Activated T-helper 1 cell treated with anti-CD3 and anti-CD28 coated beads, Interleukin-12 subunit alpha, Interleukin-12 subunit beta, Interleukin-2, Interleukin-4 antibody, amounts not matched to agents 30 ng/mL and 10 ng/mL and 1 ng/mL, durations not matched to agents 14 hours and 24 hours and 36 hours (primary cell): ENCODE measurements at places on chromosomes 3 and 15. TPM values are rescaled to one million over a fixed set of nuclear protein-coding genes. Genes with fewer than 3 reads are reported as not detected.

GRCh38 chr3:63015614-63016309 lies 140.5 kb upstream of the CADPS start:
- no peak for DNase-seq

GRCh38 chr3:34008191-34008590 lies 209.8 kb downstream of the PDCD6IP start:
- DNase-seq = no peak

GRCh38 chr3:128867200-128868125 lies 12.0 kb upstream of the ACAD9 start:
- no peak for DNase-seq

GRCh38 chr3:187665764-187666402 lies 4.3 kb downstream of the SST start:
- no peak for DNase-seq

SSR3 gene
- total RNA-seq = 149 and 162 TPM in 2 replicates

DNA sequence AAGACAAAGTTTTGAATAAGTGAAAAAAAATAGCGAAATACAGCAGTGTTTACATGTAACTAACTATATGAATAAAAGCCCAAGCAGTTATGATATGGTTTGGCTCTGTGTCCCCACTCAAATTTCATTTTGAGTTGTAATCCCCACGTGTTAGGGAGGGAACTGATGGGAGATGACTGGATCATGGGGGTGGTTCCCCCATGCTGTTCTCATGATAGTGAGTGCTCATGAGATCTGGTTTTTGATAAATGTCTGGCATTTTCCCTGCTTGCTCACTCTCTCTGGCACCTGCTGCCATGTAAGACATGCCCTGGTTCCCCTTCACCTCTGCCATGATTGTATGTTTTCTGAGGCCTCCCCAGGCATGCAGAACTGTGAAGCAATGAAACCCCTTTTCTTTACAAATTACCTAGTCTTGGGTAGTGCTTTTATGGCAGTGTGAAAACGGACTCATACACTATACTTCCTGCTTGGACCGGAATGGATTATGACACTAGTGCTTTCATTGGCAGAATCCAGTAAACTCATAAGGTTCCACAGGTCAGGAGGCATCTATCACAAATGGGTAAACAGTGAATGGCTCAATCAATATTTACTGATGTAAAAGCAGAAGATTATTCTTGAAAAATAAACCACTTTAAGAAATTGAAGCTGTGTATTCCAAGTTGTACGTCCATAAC lies 192.1 kb downstream of the CBLB start:
- DNase-seq = no peak

DNA sequence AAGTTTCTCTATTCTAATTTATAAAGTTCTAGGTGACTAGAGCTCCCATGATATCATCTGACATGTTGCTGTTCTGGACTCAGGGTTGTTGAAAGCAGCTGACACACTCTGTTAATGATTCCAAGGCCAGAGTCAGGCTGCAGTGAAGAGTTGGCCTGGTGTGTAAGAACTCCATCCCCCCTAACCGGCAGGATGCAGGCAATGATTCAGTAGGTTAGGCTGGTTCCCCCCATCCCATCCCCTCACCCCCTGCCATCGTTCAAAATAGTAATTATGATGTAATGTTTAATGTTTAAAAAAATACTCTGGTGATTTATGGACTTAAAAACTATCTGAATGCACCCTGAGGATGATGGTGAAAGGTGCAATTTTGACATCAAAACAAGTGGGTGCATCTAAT lies 4.6 kb upstream of the TRIM71 start:
- no peak for DNase-seq

DNA sequence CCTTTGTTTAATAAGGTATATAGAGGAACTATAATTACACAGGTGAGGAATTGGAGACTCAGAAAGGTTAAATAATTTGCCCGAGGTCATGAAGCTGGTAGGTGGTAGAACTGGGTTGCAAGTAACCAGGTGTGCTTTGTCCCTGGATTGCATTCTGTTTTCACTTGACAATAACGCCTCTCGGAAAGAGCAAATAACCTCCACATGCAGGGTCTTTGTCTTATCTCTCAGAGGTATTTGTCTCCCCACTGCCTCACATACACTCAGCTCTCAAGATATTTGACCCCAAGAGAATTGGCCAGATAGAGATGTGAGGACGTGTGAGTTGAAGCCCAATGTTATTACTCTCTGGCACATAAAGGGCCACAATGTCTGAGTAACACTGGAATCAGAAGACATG lies 320.9 kb upstream of the ONECUT1 start:
- no peak for DNase-seq

KBTBD13 gene
- not detected in 2 replicates for total RNA-seq

TMCO5A gene
- total RNA-seq = not detected in 2 replicates

GRCh38 chr3:72275331-72275751 lies 490.4 kb upstream of the PROK2 start:
- no peak for DNase-seq

DNA sequence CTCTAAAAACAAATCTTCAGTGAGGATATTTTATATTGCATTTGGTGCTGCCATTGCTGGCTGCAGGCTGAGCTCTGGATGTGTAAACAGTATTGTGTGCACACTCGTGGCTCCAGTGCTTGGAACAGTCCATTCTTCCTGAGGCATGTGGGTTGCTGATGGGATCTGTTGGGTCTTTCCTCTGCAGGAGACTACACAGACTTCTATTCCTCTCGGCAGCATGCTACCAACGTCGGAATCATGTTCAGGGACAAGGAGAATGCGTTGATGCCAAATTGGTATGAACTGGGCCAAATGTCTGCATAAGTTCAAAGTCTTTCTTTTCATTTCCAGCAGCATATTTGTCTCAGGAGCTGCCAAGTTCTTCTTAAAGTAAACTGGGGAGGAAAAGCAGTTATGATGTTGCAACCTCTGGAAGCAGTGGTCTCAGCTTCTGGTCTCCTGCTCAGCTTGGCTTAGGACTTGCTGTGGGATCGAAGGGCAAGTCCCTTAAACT lies 9.3 kb downstream of the FAH start:
- no peak for DNase-seq

DNA sequence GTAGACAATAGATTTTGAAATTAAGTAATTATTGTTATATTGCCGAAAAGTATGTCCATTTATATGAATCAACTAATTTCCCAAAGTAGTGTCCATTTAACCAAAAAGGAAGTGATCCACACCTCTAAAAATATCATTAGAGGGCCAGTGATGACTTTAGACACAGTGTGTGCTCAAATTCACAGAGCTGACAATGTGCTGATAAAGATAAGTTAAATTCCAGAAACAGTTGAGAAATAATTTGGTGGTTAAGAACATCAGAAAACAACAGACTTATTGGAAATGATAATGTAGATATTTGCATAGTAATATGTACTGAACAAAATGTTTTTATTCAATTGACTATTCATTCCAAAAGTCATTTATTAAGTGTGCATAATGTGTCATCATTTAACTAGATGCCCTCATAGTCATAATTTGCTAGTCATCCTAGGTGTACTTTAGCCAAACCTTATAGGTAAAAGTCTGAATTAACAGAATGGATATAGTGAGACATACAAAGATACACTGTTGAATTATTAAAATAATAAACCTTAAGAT lies 230.2 kb upstream of the ADAMTS9 start:
- no peak for DNase-seq

GRCh38 chr3:55169608-55170072 lies 241.8 kb upstream of the LRTM1 start:
- DNase-seq = no peak

TGM5 gene
- total RNA-seq = not detected in 2 replicates

GRCh38 chr3:127655641-127656040 lies 17.1 kb upstream of the ABTB1 start:
- no peak for DNase-seq

DNA sequence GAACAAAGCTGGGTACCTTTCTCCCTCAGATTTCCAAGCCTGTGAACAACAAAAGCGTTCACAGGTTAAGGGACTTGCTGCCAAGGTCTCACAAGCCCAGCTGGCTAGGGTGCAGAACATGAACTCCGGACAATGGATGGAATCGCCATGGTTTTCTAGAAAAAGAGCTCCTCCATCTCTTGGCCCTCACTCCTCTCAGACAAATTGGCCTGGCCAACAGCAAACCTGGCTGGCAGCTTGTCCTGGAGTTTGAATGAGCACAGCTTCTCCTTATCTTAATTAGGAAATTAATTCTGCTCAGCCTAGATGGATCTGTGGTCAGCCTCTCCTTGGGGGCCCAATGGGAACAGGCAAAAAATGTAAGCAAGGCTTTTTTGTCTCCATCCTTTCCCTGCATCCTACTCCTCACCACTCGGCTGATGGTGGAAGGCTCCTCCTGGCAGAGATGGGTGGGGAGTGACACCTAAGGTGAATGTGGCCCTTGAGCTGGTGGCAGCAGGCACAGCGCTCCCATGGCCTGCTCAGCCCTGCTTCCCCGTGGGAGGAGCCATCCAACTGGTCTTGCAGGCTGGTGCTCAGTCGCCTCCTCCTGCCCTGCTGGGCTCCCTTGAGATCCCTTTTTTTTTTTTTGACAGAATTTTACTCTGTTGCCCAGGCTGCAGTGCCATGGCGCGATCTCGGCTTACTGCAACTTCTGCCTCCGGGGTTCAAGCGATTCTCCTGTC lies 5.8 kb downstream of the KLHL25 start:
- DNase-seq = no peak

DNA sequence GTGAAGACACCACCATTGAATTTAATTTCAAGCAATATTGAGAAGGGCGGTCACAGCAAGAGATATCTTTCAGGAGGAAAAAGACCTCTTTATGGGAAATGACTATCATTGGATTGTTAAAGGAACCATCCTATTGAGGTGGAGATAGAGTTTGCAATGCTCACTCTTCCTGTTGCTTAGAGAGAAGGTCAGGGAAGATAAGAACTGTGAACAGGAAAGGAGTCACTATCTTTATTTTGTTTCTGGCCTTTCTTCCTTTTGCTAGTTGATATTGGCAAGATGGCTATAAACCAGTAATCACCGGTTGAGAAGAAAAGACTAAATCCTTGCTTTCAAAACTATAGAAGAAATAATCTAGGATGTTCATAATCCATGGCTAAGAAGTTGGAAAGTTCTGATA lies 112.1 kb upstream of the TMEM108 start:
- DNase-seq = no peak

- DNase-seq = no peak
Observed at GRCh38 chr15:68797599-68798345, 22.9 kb downstream of the ANP32A start.
